ENCODE measurements at places on chromosomes 3 and 15.

DNA sequence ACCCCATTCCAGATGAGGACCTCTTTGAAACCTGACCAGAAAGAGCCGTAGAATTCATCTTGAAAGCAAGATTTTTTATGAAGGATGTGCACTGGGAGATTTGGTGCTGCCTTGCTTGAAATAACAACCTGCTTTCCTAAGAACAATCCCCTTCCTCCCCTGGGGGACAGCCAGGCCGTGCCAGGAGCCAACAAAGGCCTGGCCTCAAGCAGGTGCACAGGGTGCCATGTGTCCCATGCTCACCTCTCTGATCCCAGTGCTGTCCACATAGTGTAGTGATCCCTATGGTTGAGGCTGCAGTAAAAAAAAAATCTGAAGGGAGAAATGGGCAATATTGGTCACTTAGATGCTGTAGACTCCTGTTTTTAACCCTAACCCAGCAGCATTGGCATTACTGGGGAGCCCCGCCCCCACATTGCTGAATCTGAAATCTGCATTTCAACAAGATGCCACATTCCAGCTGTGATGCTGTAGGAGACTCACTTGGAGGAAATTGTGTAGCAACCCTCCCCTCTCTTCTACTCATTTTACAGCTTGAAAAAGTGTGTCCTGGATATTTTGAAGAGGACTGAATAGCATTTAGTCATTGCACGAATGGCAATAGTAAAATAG lies 171.2 kb downstream of the APBA2 start:
- no peak for DNase-seq

GRCh38 chr3:44983484-44983941 lies 7.5 kb downstream of the EXOSC7 start:
- no peak for DNase-seq

- no peak for DNase-seq
Observed at GRCh38 chr3:127723011-127723567, 50.3 kb downstream of the ABTB1 start.

GRCh38 chr3:187319699-187320302 lies 28.3 kb upstream of the MASP1 start:
- peak; percentile 27 for DNase-seq

DNA sequence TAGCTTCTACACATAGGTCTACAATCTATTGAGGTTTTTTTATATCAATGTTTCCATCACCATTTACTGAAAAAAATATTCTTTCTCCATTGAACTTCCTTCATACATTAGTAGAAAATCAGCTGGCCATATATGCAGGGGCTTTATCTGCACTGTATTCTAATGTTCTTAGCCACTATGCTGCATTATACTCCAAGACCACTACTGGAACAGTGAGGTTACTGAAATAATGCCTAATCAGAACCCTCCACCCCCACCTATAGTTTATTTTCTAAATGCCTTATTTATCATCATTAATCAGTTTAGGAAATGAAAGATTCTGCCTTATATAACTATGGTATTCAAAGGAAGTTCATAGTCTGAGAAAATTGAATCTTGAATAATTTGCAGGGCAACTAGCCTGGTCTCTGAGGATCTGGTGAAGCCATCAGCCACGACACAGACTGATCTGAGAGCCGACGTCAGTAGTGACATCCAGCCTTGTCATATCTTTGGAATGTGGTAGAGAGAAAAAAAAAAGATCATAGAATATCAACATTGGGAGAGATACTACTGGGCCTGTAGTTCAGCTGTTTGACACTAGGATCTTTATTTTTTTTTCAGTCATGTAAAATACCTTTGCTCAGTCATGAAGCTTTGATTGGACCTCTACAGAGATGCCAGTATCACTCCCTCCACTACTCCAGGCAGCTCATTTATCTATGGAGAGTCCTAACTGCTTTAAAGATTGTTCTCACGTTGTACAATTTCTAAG lies 66.6 kb downstream of the P3H2 start:
- no peak for DNase-seq

All from stimulated activated CD8-positive, alpha-beta memory T cell treated with anti-CD3 and anti-CD28 coated beads, Interleukin-7, amount 100 ng/mL, for 48 hours (primary cell).